ENCODE measurements at places on chromosomes 16 and 17.
A peak's percentile ranks its signal among the peaks of the same experiment; 100 is the strongest.

DNA sequence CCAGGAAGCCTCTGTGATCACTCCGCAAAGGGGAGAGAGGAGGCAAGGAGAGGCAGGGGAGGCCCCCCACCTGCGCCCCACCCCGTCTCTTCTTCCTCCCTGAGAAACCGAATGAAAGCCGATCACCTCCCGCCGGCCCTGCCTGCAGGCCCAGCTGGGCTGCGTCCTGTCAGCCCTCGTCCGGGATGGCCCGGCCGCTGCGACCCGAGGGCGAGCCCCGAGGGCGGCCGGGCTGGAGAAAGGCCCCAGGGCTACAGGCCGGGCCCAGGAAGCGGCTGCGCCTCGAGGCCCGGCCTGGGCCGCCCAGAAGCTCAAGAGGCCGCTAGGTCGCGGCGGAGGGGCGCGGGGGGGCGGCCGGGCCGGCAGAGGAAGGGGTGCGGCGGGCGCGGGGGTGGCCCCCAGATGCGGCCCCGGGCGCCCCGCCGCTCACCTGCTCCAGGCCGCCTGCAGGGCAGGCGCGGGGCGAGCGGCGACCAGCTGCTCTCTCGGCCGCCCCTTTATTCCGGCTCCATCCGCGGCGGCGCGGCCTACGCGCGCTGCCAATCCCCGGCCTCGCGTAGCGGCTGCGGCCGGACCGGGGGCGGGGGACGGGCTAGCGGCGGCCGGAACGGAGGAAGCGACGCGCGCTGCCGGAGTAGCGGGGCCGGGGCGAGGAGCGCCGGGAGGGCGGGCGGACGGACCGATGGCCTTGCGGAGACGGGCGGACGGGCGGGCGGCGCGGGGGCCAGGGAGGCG lies at the start of gene ZNF319:
TSS of gene ZNF319 (minus strand) at position 702 of the 735 bp plus-strand sequence. CDS start 2,407 bp downstream, outside the sequence.
- DNase-seq: no peak

GRCh38 chr17:35630530-35631148 lies 43.5 kb downstream of the AP2B1 start:
- no peak for DNase-seq

GRCh38 chr16:73122604-73123391 lies 74.9 kb upstream of the ZFHX3 start:
- peak; percentile 43 for DNase-seq

- no peak for DNase-seq
Measured at GRCh38 chr16:14456793-14457481, 173.1 kb downstream of the PARN start.

GRCh38 chr16:75319513-75320411 lies 68.3 kb upstream of the BCAR1 start:
- no peak for DNase-seq

GRCh38 chr16:2287916-2288547 lies 20.1 kb upstream of the RNPS1 start:
- DNase-seq: no peak

- DNase-seq: peak; percentile 81
Measured at GRCh38 chr17:8073627-8074484, 13.7 kb downstream of the ALOX12B start.

DNA sequence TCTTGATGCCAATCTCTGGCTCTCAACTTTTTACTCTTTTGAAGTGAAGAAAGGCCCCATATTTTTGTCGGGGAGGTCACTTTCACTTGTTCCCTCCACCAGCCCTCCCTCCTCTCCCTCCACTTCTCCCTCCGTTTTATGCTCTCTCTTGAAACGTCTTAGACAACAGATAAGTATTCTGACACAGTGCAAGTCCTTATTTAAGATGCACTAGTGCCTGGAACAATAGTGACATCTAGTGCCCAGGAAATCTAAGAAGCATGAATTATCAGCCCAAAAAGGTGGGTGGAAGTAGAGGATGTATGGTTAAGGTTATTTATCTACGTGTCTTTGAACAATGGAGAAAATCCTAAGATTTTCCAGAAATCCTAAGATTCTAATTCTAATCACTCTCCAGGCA lies 17.9 kb downstream of the PSME3IP1 start:
- DNase-seq: peak; percentile 79

- no peak for DNase-seq
Measured at GRCh38 chr16:58413359-58413758, 21.1 kb downstream of the GINS3 start.
